Fibroblast of lung (primary cell): ENCODE measurements at places on chromosomes 1 and 21. TPM values are rescaled to one million over a fixed set of nuclear protein-coding genes. Genes with fewer than 3 reads are reported as not detected.

DNA sequence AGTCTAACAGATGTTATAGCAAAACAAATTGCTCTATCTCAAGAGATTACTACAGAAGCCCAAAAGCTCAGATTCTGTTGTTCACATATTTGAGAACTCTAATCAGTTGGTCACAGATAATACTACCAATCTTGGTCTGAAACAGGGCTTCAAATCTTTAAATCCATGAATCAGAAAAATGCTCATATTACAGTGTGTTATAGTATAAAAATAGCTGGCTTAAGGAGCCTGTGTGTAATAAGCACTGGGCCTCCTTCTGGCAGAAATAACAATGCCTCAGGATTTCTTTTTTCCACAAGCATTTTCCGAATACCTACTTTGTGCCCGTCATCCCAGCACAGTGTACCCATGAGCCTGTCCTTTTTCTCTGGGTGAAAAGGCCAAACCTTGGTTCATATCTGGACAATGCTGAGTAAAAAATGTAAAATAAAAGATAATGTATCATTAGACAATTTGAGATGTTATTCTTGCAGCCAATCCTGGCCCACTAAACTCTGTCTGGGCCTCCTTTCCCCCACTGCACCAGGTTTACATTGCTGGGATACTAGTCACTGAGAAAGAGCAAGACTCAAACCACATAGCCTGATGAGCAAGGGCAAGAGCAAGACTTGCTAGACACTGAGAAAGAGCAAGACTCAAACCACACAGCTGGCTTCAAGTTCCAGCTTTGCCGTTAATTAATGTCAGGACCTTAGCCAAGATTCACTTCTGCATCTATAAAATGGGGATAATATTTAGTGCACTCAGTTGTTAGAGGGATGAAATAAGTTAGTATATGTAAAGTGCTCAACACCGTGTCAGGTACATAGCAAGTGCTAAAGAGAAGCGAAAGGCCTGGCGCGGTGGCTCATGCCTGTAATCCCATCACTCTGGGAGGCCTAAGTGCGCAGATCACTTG lies 17.0 kb upstream of the ADAR start:
- no peaks in the 10 kb centered on the region for H3K36me3 ChIP-seq
- peak; percentile 97 for DNase-seq
- no peaks in the 10 kb centered on the region for H3K27me3 ChIP-seq
- peak overlapping the region; percentile 23 for H3K27ac ChIP-seq

GRCh38 chr1:18629659-18630510 lies 761 bp upstream of the PAX7 start:
- no peak overlapping the region for H3K4me3 ChIP-seq

RGS1 gene
- total RNA-seq: under 0.01 and 0.50 TPM in 2 replicates

CR2 gene
- total RNA-seq: not detected in 2 replicates

IRF6 gene
- under 0.01 and 0.66 TPM in 2 replicates for total RNA-seq
